ENCODE measurements at places on chromosomes 11 and 22.
A peak's percentile ranks its signal among the peaks of the same experiment; 100 is the strongest.

GRCh38 chr11:66716996-66717395, 12.0 kb downstream of the SPTBN2 start:
- no peak for DNase-seq

- no peak for DNase-seq
Measured at GRCh38 chr11:112451250-112451649, 190.6 kb upstream of the PLET1 start.

DNA sequence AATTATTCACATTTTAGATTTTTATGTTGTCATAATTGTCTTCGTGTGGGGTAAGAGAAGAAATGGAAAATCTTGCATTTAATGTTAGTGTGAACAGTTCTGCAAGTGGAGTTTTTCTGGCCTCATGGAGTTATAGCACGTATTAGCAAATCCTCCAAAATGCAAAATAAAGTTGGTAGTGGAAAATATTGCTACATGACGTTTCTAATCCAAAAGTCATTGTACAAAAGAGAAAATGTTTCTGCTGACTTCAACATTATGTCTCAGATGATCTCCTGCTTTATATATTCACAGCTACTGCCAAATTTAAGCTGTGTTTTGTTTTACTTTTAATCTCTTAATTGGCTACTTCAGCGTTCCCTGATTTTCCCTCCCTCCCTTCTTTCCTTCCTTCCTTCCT, 1804.0 kb upstream of the RAG2 start:
- DNase-seq, result no peak

- DNase-seq, result no peak
Measured at GRCh38 chr11:110425751-110426545, 3.8 kb upstream of the FDX1 start.

DNA sequence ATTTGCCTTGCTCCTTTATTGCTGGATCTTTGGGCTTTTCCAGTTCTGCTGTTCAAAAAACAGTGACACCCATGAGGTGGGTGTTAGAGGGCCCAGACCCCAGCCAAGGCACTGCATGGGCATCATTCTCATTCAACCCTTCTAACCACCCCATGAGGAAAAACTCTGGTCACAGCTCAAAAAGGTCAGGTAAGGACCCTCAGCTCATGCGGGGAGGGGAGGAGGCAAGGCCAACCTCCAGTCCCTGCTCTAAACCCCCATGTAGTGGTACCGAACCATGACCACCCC, 7.4 kb downstream of the GNB1L start:
- no peak for DNase-seq

DNA sequence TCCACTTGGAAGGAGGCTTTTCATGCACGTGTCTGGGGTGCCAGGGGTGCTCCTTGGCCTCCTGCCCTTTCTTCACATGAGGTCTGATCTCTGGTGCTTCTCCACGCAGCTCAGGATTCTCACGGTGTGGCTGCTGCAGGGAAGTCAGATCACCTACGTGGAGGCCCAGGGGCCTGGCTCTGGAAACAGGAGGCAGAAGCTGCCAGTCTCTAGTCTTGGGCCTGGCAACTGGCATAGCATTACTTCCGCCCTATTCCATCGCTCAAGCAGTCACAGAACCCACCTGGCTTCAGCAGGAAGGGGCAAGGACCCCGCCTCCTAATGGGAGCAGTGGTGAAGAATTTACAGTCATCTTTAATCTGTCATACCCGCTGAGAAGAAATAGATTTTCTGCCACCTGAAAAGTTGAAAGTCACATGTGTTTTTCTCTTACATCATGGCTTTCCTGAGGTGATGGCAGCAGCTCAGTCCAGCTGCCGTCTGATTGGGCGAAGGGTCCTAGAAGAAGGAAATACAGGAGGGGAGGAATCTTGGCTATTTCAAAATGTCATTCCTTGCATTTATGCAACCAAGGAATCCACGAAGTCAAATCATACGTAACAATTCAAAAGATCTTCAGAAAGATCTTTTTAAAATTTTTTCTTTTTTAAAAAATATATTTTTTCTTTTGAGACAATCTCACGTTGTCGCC, 50.1 kb upstream of the DKK3 start:
- DNase-seq, result no peak

DNA sequence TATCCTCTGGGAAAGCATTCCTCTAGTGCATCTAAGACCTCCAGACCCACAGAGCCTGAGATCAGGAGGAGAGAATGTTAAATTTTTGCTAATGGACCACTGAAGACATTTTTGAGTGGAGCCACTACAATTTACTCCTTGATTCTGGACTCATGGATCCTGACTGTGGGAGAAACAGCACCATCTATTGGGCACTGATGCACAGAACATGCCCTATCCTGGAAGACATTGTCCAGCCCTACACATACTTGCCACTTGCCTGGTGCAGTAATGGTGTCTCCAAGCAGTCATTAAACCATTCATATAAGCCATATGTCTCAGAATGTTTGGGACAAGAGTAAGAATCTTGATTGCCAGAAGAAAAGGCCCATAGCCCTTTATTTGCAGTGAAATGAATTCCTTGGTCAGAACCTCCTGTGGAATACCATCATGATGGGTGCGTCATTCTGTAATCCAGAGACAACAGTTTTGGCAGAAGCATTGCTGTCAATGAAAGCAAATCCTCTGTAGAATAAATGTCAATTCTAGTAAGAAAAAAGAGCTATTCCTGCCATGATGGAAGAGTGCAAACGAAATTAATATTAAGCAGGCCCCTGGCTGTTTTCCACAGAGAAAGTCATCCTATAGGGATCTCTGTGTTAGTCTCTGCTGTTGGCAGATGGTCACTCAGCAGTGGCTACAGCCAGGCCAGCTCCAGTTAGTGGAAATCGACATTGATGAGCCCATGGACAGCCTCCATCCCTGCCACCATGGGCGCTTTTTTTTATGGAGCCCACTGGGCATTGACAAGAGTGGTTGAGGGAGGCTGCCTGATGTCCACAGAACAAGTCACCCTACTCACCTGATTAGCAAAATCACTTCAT, 43.5 kb downstream of the GGTLC2 start:
- peak; percentile 67 for DNase-seq

DNA sequence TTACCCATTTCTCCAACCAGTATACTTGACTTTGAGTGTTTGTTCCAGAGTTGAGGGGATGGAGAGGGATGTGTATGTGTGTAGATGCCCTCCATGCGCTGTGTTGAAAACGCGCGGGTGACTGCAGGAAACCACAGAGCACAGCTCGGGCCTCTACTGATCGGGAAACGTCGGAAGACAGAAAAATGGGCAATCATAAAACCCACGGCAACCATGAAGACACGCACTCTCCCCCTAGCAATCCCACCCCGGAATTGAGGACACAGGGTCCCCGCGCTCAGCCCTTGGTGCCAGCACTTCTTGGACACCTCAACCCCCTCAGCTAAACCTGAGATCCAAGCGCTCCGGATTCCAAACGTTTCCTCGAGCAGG, 251 bp upstream of the UQCC3 start:
- no peak for DNase-seq

DNA sequence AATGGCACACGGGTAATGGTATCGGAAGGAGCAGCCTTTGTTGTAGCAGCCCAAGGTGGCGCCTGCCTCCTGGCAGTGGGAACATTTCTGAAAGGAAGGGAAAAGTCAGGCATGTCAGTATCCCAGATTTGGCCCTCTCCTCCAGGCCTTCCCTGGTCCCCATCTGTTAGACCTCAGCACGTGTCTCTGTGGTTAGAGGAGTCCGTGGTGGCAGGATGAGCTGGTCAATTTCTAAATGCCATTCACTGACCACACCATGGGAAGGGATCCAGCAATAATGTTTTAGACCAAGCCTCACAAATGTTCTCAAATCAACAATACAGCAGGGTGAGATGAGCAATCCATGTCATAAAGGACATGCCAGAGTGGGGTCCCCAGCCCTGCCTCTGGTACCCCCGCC, 49.0 kb upstream of the CYP2D6 start:
- no peak for DNase-seq

GRCh38 chr22:46652847-46653331, 32.7 kb downstream of the GRAMD4 start:
- no peak for DNase-seq

DNA sequence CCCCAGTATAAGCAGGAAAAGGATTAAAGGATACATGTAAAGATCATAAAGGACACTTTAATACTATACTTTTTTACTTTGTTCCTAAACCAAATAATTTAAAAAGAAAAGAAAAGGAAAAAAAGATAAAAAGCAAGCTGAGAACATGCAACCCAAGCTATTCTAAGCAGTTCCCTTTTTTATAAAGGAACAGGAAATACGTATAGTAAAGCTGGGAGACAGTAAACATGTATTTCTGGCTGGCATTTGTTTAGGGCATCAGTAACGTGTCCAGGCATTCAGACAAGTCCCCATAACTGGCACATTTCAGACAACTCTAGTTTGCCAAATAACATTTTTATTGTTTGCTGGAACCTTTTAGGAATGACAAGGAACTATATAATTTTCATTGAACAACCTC, 24.9 kb downstream of the BCO2 start:
- no peak for DNase-seq

GRCh38 chr11:799641-800316, 1.7 kb upstream of the SLC25A22 start:
- DNase-seq, result no peak

- no peak for DNase-seq
Measured at GRCh38 chr11:204587-205109, 2.6 kb downstream of the BET1L start.

DNA sequence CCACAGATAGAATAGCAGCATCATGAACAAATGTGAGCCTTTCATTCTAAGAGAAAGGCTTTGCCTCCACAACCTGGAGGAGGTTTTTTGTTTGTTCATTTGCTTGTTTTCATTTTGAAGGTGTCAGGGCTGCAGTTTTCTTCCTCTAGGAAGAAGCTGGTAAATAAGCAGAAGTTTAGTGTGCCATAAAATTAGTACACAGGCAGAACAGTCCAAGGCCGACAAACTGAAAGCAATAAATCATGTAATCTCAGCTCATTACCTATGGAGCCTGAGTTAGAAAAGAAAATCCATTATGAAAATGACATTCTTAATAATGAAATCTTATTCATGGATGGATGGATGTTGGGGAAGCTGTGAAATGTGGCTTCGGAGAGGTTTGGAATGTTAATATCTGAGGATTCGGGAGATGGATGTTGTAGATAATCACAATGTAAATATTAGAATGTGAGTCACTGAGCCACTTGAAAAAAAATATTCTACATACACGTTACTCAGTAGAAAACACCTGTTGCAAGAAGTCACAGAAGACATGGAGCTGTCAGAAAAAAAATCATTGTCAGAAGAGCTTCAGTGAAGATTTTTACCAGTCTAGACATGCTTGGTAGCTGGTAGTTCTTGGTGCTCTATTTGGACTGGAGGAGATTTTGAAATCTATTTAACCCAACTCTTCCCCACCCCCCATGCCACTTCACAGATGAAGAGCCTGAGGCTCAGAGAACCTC, 15.0 kb upstream of the ZDHHC13 start:
- DNase-seq, result no peak

GRCh38 chr11:66659763-66660162, 17.9 kb downstream of the RBM4B start:
- no peak for DNase-seq

DNA sequence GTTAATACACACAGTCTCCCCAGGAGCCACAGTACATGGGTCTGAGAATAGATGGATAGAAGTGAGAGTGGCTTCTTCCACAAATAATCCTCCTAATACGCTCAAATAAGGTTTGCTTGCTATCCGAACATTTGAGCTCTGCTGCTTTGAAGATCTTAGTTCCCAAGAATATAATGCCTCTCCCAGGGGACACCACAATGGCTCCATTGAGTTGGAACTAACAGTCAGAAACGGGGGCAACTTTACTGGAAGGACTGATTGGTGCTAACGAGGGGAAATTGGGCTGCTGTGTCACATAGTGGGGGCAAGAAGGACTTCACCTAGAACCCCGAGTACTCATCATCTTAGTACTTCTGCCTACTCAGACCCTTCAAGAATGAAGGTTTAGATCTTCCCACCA, 66.2 kb downstream of the IGLL5 start:
- peak; percentile 66 for DNase-seq

DNA sequence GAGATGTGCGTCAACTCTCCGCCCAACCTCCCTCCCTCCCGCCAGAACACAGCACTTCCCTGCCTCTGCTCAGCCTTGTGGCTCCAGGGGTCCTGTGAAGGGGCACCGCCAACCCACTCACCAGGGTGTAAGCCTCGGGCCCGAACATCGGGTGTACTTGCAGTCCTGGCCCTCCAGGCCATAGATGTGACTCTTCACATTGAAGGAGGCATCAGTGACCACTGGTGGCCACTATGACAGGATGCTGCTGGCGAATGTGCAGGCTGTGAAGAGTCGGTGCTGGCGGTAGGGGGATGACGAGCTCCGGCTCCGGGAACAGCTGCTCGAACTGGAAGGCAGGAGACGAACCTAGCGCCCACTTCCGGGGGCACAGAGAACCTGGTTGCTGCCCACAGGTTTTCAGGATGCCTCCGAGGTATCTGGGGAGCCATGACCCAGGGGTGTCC, 97.4 kb downstream of the MED15 start:
- DNase-seq, result no peak

- DNase-seq, result no peak
Measured at GRCh38 chr22:22761963-22762772, 117.8 kb downstream of the GGTLC2 start.

- no peak for DNase-seq
Measured at GRCh38 chr22:40531951-40532900, 104.3 kb downstream of the MRTFA start.

DNA sequence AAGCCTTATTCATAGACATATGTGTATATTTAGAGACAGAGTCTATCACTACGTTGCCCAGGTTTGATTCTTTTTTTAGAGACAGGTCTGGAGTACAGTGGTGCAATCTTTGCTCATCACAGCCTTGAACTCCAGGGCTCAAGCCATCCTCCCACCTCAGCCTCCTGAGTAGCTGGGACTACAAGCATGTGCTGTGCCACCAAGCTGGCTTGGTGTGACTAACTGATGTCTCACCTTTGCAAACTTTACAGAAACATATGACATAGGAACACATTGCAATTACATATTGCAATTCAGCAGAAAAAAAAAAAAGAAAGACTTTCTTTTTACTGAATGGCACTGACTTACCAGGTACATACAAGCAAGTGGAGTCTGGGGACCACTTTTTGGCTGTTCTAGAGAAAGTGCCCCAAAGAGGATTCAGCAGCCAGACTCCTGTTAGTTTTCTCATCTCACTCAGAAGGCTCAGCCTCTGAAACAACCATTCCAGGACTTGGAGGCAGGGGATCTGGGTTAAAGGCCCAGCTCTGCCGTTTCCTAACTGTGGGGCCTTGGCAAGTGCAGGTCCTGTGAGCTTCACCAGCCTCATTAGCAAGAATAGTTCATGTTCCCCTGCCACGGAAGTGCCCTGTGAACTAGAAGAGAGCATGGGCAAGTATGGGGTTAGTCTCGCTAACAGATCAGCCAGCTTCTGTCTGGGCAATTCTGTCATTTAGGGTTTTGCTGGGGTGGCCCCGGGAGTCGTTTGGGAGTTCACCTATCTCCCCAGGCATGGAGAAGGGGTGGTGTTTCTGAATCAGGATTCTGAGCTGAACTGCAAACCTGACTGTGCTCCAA, 11.3 kb upstream of the NFAM1 start:
- no peak for DNase-seq

DNA sequence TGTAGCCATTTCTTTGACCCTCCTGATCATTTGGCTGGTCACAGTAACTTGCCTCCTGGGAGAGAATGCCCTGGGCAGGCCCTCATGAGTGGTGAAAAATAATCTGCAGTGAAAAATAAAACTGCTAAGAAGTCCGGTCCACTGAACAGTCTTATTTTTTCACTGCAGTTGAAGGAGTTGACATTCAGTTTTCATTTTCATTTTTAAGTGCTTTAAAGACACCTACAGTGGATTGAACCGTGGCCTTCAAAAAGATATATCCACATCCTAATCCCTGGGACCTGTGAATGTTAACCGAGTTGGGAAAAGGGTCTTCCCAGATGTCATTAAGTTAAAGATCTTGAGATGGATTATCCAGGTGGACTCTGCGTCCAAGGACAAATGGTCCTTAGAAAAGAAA, 153.6 kb upstream of the GRK3 start:
- DNase-seq, result no peak

Data from neural progenitor cell (in vitro differentiated cells).